Left lung (tissue), 14 donors: ENCODE measurements at places on chromosomes 3 and 15. TPM values are rescaled to one million over a fixed set of nuclear protein-coding genes. Genes with fewer than 3 reads are reported as not detected.

GRCh38 chr3:31431321-31431720 lies 101.4 kb upstream of the STT3B start:
- H3K36me3 ChIP-seq = no peaks in the 10 kb centered on the region
- DNase-seq = no peak
- H3K27ac ChIP-seq = no peak overlapping the region

DNA sequence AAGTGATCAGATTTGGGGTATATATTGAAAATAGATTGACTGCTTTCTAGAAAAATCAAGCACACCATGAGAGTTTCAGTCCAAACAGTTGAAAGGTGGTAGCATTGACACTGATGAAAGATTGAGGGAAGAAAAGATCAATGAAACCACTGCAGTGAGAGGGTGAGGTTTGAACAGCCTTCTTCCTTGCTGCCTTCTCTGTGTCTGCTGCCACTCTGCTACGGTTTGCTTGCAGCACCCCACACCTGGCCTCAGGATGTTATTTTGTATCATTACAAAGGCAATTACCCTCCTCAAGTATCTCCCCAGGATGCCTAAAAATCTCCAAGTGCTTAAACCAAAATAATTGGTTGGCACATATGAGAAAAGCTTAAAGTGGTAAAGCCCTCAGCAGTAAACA lies 683.6 kb upstream of the ARPP21 start:
- DNase-seq = no peak
- no peak overlapping the region for H3K4me3 ChIP-seq
- H3K4me1 ChIP-seq = no peaks in the 10 kb centered on the region
- H3K27me3 ChIP-seq = no peaks in the 10 kb centered on the region
- no peaks in the 10 kb centered on the region for H3K36me3 ChIP-seq

DNA sequence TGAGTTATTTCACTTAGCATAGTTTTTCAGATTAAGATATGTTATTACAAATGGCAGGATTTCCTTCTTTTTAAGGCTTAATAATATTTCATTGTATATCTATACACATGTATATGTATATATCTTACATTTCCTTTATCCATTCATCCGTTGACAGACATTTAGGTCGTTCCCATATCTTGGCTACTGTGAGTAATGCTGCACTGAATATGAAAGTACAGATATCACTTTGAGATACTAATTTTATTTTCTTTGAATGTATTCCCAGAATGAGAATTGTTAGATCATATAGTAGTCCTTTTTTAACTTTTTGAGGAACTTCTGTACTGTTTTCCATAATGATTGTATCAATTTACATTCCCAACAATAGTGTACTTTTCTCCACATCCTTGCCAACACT lies 270.4 kb downstream of the NAALADL2 start:
- no peak overlapping the region for H3K27ac ChIP-seq
- no peaks in the 10 kb centered on the region for H3K36me3 ChIP-seq
- no peaks in the 10 kb centered on the region for H3K27me3 ChIP-seq
- no peak for DNase-seq
- no peak overlapping the region for H3K4me3 ChIP-seq

GRCh38 chr15:85452436-85452835 lies 72.0 kb downstream of the AKAP13 start:
- no peaks in the 10 kb centered on the region for H3K36me3 ChIP-seq
- no peaks in the 10 kb centered on the region for H3K27me3 ChIP-seq
- H3K27ac ChIP-seq = no peak overlapping the region
- DNase-seq = no peak

GRCh38 chr15:41578736-41579383 lies 19.8 kb downstream of the TYRO3 start:
- no peak for DNase-seq
- no peaks in the 10 kb centered on the region for H3K4me1 ChIP-seq
- no peak overlapping the region for H3K27ac ChIP-seq

GRCh38 chr3:56096999-56097398 lies 371.3 kb downstream of the ERC2 start:
- H3K27me3 ChIP-seq = no peaks in the 10 kb centered on the region
- H3K27ac ChIP-seq = no peak overlapping the region
- no peaks in the 10 kb centered on the region for H3K36me3 ChIP-seq
- no peak for DNase-seq
- H3K4me3 ChIP-seq = no peak overlapping the region

DNA sequence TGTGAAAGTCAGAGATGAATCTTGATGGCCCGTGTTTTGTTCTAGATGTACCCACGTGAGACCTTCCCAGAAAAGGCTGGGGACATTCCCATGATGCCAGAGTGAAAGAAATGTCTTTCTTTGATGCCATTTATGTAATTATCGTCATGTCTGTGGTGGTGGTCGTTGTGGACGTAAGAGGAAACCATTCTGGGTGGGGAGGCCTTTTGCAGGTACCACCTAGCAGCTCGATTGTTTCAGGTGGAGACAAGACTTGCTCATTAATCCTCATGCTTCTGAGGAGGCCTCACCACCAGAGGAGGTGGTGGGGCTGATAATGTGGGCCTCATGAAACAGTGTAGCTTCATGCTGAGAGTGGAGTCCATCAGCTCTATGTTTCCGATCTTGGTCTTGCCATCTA lies 58.1 kb upstream of the USP3 start:
- H3K36me3 ChIP-seq = no peaks in the 10 kb centered on the region
- H3K4me1 ChIP-seq = peaks cover 31% of the 10 kb centered on the region
- H3K27ac ChIP-seq = no peak overlapping the region
- DNase-seq = no peak

GRCh38 chr3:193665370-193665989 lies 72.5 kb downstream of the OPA1 start:
- H3K27me3 ChIP-seq = no peaks in the 10 kb centered on the region
- no peak overlapping the region for H3K27ac ChIP-seq
- no peak overlapping the region for H3K4me3 ChIP-seq

GRCh38 chr3:172094621-172095557 lies 55.5 kb downstream of the FNDC3B start:
- H3K27me3 ChIP-seq = no peaks in the 10 kb centered on the region
- DNase-seq = no peak
- H3K36me3 ChIP-seq = no peaks in the 10 kb centered on the region
- no peak overlapping the region for H3K27ac ChIP-seq
- H3K4me1 ChIP-seq = peaks cover 24% of the 10 kb centered on the region
- no peak overlapping the region for H3K4me3 ChIP-seq

DNA sequence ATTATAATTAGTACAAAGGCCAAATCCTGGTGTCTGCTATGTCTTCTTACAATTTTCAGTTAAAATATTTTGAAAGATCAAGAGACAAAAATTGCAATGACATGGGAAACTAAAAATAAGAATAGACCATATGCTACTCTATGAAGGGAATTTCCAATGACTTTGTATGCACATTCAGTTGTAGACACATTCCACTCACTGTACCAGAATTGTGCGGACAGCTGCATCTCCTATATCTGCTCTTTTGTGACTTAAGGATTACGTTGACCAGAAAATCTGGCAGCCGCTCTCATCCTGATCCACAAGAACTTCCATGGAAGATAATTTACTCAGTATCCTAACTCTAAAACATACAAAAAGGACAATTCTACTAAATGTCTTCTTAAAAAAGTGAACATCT lies 493.9 kb upstream of the KCNMB2 start:
- no peak overlapping the region for H3K4me3 ChIP-seq
- H3K4me1 ChIP-seq = no peaks in the 10 kb centered on the region
- H3K36me3 ChIP-seq = no peaks in the 10 kb centered on the region

GRCh38 chr15:49145651-49146609 lies 9.5 kb downstream of the COPS2 start:
- H3K4me1 ChIP-seq = peaks cover 49% of the 10 kb centered on the region
- no peaks in the 10 kb centered on the region for H3K27me3 ChIP-seq
- no peak overlapping the region for H3K27ac ChIP-seq
- no peak for DNase-seq

DNA sequence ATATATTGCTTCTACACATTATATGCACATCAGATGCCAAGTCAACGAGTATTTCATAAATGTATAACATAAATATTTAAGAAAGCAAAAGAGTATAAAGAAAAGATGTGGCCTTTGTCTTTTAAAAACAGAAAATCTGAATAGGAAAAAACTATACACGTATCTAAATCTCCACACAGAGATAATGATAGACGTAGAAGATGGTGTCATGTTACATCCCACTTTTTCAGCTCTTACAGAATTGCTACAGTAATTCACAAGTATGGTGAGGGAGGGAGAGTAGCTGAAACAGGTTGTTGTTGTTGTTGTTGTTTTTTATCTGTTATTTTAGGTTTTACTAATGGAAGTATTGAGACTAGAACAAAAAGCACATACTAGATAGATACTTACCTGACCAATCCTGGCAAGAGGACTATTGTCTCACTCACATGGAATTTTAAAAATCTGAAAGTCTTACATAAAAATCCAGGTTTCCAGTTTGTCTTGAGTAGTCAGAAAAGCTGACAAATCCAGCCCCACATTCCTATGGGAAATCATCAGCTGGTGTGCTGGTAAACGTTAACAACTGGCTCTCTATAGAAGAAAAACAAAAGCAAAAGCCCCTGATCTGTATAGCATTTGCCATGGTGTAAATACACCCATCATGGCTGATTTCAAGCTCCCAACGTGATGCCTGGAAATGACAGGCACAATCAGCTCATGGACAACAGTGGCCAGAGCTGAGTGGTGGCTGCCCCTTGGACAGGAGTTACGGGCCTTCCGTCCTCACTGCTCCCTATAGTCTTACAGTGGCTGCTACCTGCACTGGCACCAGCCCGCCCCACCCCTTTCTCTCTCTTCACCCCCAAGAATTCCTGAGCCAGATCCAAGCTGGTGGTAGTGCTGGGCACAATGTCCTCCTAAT lies 47.4 kb upstream of the VGLL4 start:
- no peak for DNase-seq
- H3K4me3 ChIP-seq = no peak overlapping the region
- no peaks in the 10 kb centered on the region for H3K4me1 ChIP-seq
- no peaks in the 10 kb centered on the region for H3K27me3 ChIP-seq
- no peak overlapping the region for H3K27ac ChIP-seq

DNA sequence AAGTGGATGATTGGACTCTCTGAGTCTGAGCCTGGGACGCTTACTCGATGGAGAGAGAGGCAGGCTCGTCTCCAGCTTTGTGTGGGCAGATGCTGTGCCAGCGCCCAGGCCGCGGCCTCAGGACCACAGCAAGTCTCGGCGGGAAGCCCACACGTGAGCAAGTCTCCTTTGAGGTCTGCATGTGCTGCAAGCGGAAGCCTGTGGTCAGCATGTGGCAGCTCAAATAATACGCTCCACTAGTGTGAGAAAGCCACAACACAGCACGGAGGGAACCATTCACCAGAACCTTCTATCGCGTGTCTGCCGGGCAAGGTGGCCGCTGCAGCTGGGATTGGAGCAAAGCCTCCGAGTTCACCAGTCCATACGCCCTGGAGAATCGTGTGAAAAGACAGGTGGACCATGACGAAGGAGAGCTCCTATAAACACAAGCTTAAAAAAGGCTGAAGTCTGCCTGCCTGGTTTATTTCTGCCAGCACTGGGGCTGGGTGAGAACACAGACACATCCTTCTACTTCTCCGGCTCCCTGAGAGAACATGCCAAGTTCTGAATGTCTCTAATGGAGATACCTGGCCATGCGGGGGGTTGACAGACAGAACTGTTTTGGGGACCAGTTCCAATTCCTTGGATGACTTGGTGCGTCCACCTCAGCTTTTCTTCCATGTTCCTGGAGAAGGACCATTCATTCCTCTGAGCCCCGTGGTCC lies 82.0 kb upstream of the LRIG1 start:
- H3K36me3 ChIP-seq = no peaks in the 10 kb centered on the region
- no peaks in the 10 kb centered on the region for H3K4me1 ChIP-seq
- H3K27ac ChIP-seq = no peak overlapping the region
- no peaks in the 10 kb centered on the region for H3K27me3 ChIP-seq
- no peak overlapping the region for H3K4me3 ChIP-seq

- no peak for DNase-seq
- H3K4me3 ChIP-seq = no peak overlapping the region
- no peak overlapping the region for H3K27ac ChIP-seq
- H3K4me1 ChIP-seq = no peaks in the 10 kb centered on the region
- H3K27me3 ChIP-seq = no peaks in the 10 kb centered on the region
Measured at GRCh38 chr3:128932516-128933212, 53.2 kb downstream of the ACAD9 start.

DNA sequence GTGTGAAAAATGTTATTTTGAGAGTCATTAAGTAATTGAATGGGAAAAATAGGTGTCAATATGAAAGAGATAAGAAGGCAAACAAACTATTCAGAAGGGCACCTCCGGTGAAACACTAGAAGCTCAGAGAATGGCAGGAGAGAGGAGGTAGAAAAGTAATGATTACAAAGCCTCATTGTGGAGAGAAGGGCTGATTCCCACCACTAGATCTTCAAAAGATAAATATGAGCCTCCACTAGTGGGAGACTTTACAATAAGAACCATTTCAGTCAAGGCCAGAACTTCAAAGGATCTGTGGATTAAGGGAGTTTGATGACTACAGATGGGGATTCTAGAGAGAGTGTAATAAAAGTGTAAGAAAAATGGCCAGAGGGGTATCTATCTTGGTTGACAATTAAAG lies 535.6 kb downstream of the NLGN1 start:
- no peak overlapping the region for H3K27ac ChIP-seq
- no peak overlapping the region for H3K4me3 ChIP-seq
- H3K27me3 ChIP-seq = no peaks in the 10 kb centered on the region
- H3K36me3 ChIP-seq = no peaks in the 10 kb centered on the region
- H3K4me1 ChIP-seq = no peaks in the 10 kb centered on the region

DNA sequence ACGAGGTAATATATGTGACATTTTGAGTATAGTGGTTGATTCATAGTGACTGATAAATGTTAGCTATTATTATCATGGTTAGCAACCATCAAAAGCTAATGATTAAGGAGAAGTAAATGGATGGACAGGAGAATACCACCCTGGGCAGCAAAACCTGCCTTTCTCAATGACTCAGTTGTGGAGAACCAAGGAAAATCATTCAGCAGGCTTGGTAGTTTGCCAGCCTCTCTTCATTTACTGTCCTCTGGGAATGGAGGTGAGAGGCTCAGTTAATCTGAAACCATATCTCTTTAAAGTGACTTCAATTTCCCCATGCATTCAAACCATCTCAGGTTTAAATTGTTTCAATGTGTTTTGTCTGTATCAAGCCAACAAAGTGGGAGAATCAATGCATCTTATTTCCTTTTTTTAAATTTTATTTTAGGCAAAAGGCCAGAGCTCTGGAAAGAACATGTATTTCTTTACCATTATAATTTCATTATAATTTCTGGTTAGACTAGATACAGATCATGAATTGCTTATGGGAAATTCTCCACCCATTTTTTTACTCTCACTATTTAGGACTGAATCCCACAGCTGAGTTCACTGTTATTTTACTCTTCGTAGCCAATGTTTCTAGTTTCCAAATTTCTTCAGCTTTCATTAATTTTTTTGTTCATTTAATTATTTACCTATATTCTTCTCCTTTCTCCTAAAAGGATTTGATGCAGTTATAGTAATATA lies 2.7 kb downstream of the TM4SF18 start:
- H3K4me3 ChIP-seq = no peak overlapping the region
- no peak overlapping the region for H3K27ac ChIP-seq
- no peaks in the 10 kb centered on the region for H3K36me3 ChIP-seq
- DNase-seq = no peak
- H3K27me3 ChIP-seq = no peaks in the 10 kb centered on the region

Gene ROPN1B
- total RNA-seq = 0.29 TPM

Gene NR2E3
- total RNA-seq = 0.61 TPM

Gene WNT5A
- total RNA-seq = 16.8 TPM
